ENCODE measurements at places on chromosomes 13 and 19. TPM values are rescaled to one million over a fixed set of nuclear protein-coding genes. Genes with fewer than 3 reads are reported as not detected.

GRCh38 chr13:50238922-50239321 lies 223.7 kb downstream of the KCNRG start:
- DNase-seq: no peak

DNA sequence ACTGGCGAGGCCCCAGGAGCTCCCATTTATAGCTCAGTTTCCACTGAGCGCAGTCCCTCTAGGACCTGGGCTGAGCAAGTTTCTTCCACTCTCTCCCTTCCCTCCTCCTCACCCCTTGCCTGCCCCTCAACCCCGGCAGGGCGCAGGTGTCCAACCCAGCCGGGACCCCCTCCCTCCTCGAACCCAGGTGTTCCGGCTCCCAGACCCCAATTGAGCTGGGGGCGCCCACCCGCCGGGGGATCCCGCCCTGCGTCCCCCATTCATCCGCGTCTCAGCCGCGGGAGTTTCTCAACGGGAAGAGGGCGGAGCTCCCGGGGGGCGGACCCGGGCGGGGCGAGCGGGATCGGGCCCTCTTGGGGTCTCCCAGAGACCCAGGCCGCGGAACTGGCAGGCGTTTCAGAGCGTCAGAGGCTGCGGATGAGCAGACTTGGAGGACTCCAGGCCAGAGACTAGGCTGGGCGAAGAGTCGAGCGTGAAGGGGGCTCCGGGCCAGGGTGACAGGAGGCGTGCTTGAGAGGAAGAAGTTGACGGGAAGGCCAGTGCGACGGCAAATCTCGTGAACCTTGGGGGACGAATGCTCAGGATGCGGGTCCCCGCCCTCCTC lies at the start of gene KIRREL2:
KIRREL2 (plus strand) TSS at position 366 of the 604 bp plus-strand sequence; CDS start at position 575, 209 bp downstream.
- no peak for DNase-seq

- DNase-seq: no peak
Observed at GRCh38 chr19:41694196-41694595, 6.1 kb upstream of the CEACAM7 start.

DNA sequence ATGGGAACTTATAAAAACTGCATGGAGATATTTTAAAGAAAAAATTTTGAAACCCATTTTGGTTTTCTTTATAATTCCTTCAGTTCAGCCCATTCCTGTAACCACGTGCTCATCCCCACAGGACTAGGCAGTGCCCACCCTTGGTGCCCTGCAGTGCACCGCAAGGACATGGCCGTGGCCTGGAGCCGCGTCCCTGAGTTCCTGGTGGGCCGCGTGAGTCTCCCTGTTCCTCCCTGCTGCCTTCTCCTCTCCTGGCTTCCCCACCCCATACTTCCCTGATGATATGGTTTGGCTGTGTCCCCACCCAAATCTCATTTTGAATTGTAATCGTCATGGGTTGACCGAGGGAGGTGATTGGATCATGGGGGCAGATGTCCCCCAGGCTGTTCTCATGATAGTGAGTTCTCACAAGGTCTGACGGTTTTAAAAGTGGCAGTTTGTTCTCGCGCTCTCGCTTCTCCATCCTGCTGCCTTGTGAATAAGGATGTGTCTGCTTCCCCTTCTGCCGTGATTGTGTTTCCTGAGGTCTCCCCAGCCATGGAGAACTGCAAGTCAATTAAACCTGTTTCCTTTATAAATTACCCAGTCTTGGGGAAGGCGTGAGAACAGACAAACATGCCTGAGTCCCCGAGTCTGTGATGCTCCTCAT lies 31.6 kb upstream of the TFDP1 start:
- no peak for DNase-seq

The PSG7 gene
- total RNA-seq: not detected

The MADCAM1 gene
- total RNA-seq: 0.33 TPM

The ZNF681 gene
- total RNA-seq: 4.9 TPM

The IL12RB1 gene
- 19.6 TPM for total RNA-seq

- no peak for DNase-seq
Observed at GRCh38 chr19:33134571-33135041, 2.7 kb downstream of the WDR88 start.

The ZNF83 gene
- total RNA-seq: 26.9 TPM

The SPACA4 gene
- not detected for total RNA-seq

The AP1M2 gene
- total RNA-seq: not detected

- no peak for DNase-seq
Observed at GRCh38 chr13:24610956-24611355, 69.3 kb upstream of the ATP12A start.

GRCh38 chr13:25684491-25684890 lies 312.7 kb downstream of the ATP8A2 start:
- no peak for DNase-seq

DNA sequence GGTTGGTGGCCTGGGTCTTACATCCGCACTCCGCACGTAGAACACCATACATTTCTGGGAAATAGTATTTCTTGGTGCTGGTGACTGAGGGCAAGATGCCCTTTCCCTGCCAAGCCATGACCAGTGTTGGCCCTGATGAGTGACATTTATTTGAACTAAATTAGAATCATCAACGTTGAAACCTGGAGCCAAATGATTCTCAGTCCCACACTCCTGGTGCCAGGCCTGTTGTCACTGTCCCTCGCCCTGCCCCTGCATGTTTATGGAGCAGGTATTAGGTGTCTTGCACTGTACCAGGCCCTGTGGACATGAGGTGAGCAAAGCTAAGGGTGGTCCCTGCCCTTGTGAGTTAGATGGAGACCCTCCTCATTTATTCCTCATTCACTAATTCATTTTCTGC lies 5.8 kb downstream of the CHST8 start:
- no peak for DNase-seq

The ZNF266 gene
- 35.6 TPM for total RNA-seq

DNA sequence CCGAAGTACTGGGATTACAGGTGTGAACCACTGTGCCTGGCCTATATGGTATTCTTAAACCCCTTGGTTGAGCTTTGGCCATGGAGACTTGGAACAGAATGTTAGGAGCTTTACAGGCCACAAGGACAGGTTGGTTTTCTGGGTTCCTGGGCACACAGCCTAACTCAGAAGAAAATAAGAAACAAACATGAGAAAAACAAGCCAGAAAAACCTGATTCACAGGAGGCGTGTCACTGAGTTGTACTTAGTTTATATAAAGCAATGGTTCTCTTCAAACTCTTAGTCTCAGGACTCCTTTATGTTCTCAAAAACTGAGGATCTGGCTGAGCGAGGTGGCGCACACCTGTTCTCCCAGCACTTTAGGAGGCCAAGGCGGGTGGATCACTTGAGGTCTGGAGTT lies 125.1 kb upstream of the SPATA13 start:
- DNase-seq: no peak

All from CD8-positive, alpha-beta memory T cell (primary cell).